ENCODE measurements at places on chromosomes 2 and 18.

DNA sequence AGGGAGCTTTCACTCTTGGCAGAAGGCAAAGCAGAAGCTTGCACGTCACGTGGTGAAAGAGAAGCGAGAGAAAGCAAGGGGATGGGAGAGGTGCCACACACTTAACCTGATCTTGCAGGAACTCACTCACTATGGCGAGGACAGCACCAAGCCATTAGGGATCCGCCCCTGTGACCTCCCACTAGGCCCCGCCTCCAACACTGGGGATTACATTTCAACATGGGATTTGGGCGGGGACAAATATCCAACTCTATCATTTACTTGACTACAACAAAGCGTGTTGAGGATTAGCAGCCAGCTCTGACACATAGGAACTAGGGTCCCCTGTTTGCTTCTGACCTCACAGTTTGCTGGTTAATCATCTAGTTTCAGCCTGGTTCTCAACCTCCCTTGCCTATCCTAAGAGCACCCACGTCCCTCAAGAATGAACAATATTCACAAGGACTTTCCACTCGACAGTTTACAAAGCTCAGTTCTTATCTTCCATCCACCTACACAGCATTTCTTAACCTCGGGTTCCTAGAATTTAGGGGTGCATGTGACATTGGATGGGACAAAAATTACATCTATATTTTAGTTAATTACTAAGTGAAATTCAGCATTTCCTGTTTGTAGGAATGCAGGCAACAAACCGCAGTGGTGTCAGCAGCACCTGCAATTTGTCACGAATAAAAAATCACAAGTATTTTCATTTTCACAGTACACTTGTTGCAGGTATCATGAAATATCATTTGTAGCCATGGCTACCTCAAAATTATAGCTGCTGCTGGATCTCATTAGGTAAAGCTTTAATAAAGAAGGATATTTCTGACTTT, 36.0 kb downstream of the LBH start:
- DNase-seq: no peak

DNA sequence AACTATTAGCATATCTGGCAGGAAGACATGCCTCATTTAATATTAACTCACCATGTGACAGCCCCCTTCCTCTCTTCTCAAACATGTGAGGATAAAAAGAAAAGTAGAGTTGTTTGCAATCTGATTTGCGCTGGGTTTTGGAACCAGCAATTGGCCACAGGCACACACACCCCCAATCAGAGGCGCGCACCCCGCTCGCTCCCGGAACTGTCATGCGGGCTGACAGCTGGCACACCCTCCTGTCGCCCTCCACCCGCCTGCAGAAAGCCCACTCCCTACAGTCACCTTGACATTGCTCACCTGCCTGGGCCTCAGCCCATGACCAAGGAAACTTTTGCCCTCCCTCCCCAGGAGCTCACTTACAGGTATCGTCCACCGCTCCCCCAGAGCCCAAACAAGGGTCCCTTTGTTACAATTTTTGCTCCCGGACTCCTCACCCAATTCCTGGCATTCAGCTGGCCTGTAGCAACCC, 1.1 kb downstream of the COBLL1 start:
- DNase-seq: peak; percentile 83

DNA sequence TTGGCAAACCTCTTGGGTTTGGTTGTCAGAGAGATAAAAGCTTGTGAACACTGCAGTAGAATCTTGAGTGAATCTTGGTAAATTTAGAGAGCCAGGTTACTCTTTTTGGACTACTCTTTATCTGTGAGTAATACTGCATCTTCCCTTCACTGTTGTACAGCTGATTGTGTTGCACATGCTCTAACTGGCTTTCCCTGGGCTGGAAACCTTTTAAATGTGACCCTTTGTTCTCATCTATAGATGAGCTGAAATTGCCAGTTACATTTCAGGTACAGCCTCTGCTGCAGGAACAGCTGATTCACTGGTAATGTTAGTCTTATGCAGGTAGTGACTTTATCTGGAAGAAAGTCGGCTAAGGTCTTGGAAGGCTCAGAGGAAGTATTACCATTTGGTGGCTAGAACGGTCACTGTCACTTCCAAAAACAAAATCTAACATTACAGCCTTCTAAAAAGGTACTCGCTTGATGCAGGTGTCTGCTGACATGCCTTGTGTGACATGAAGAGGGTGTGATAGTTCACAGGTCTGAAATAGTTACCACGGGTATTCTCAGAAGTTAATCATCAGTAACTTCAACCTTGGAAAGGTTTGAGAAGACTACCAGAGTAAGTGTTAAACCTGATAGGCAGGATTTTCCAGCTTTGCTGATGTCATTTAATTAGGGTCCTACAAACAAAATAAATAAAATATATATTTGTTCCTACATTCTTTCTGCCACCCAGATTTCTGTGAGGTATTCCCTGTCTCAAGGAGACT, 851.1 kb downstream of the SLC4A3 start:
- peak; percentile 25 for DNase-seq

DNA sequence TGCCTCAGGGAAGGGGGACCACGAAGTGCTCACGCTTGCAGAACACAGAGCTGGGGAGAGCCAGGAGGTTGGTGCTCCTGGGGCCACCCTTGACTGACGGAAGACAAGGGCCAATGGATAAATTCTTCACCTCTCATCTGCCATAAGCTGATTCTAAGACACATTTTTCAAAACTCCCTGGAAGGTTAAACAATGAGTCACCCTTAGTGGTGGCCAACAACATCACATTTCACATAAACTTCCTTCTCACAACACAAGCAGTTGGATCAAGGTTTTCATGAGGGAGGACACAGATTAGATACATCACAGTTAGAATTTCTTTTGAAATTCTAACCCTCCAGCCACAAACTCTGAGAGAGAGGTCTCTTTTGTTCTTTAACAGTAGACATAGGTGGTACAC, 713.6 kb upstream of the POU3F3 start:
- no peak for DNase-seq

DNA sequence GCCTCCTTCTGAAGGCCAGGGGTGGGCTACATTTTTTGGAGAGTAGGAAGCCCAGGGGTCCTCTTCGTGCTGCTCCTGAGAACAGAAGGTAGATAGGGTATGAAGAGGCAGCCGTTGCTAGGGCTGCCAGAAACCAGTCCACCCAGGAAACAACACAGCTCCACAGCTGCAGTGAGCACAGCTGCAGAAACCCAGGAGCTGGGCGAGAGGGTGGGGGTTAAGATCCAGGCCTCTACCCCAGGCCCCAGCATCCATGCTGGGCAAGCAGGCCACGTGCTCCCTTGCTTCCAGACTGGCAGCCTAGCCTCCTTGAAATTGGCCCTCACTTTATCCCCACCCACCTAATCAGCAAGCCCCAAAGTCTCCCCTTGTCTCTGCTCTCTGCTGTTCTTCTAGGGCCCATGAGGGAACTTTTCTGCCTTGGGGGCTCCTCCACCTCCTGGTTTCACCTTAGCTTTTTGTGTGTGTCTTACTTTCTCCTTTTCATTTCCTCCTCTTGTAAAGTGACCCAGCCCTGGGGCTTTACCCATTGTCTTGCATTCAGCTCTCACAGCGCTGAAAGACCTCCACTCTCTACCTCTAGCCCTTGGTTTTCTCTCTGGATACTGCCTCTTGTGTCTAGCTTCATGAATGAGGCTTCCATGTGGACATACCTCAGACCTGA, 30.7 kb downstream of the STON1 start:
- DNase-seq: no peak

- no peak for DNase-seq
Observed at GRCh38 chr2:179936141-179936540, 71.0 kb downstream of the CWC22 start.

GRCh38 chr2:152037743-152038435, 61.0 kb downstream of the CACNB4 start:
- no peak for DNase-seq

DNA sequence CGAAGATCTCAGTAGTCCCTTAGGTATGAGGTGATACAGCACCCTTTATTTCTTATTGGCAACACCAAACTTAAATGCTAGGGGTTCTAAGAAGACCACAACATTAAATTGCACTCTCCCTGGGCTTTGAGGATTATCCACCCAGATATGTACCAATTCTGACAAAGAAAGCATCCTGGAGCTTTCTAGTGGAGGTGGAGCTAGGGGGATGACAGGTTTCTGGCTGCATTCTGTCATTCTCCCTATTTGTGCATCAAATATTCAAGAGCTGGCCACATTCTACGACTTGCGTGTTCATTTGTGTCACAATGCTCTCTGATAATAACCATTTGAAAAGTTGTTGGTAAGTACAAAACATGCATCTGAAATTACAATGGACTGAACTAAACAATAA, 111.1 kb downstream of the CDH2 start:
- DNase-seq: no peak

GRCh38 chr18:48335829-48336228, 73.4 kb downstream of the ZBTB7C start:
- no peak for DNase-seq

DNA sequence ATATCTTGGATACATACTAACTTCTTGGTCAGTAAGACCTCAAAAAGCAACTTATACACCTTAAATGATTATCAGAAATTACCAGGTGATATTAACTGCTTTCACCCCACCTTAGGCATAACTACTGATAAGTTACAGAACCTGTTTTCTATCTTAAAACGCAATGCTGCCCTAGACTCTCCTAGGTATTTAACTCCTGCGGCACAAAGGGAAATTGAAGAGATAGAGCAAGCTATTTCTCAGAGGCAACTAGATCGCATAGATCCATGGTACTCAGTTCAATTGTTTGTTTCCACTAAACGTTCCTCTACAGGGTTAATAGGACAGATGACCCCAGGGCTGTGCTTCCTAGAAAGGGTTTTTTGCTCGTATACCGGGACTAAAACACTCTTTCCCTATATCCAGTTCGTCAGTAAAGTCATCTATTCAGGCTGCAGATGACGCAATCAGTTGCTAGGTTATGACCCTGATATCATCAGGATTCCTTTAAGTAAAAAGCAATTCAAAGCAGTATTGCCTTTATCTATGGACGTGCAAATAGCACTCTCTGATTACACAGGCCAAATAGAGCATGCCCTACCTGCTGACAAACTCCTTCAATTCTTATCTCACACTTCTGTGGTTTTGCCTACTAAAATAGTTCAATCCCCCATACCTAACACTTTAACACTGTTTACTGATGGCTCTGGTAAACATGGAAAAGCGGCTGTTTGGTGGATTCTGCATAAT, 62.3 kb upstream of the MYO3B start:
- no peak for DNase-seq

DNA sequence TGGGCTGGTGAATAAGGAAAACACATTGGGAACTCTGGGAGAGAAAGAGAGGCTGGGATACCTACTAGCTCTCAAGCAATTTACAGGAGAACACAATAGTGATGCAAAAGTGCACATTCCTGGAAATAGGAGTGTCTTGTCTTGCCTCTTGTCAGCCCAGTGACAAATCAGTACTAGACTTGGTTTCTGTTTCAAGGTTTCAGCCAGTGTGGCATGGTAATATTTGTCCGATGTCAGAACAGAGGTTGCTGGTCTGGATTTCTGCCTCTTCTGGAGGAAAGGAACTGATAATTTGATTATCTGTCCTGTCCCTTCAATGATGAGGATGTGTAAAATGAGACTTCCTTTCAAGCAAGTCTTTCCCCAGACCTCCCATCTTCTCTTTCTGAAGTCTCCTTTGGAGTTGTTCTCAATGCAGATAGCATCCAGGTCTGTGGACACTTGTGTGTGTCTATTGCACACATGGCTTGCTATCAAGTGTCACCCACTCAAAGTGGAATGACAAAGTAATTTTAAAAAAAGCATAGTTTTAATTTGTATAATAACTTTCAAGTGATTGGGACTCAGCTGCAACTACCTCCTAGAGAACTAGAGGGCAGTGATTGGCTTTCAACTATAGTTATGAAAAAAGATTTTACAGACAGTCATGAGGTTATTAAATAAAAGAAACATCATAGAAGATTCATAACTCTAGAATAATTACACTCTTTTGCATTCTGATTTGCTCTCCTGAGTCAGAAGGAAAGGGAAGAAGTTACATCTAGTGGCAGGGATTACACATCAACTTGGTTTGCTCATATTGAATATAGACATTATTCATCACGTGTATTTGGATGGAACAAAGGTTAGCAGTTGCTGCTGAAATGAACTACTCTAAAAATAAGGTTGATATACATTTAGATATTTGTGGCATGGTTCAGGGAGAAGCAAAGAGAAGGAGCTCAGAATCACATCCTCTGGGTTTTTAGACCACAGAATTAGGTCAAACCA, 4.5 kb downstream of the GPR39 start:
- no peak for DNase-seq

GRCh38 chr2:72924353-72925240, 7.3 kb downstream of the EMX1 start:
- no peak for DNase-seq

GRCh38 chr2:184598002-184598315, 370 bp upstream of the ZNF804A start:
- no peak for DNase-seq

DNA sequence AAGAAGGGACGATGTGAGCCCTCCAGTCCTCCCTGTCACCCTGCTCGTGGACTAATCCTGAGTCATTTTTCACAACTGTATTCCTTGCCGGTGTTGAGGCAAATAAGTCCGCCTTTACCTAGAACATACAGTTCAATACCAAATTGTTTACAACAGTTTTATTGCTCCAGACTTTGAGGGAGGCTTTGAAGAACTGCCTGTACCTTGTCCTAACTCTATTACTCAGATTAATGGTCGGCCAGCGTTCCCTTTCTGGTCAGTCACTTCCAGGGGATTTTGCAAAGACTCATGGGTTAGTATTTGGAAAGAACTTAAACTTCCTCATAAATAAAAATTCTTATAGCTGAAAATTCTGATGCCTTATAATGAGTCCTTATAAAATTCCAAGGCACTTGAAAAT, 85.1 kb upstream of the ZNF532 start:
- DNase-seq: peak; percentile 63

GRCh38 chr2:28644760-28645159, 106.9 kb upstream of the PPP1CB start:
- no peak for DNase-seq

DNA sequence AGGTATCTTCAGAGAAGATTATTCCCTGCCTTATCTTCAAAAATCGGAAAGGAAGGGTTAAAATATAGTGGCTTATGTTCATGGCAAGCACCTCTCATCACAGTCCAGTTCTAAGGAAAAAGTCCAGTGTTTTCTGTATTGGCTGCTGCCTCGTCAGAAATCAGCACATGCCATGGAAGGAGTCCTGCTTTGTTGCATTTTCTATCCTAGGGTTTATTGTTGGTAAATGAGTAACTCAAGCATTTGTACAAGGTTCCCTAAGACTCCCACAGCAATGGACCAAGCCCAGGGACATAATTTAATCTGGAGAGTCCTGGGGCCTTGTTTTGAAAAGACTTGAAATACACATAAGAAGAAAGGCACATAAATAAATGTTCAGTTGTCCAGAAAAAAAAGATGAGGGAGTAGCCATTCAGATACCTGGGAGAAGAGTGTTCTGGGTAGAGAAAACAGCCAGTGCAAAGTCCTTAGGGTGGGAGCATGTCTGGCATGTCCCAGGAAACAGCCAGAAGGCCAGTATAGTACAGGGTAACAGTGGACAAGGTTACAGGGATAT, 26.4 kb downstream of the NBEAL1 start:
- DNase-seq: no peak

DNA sequence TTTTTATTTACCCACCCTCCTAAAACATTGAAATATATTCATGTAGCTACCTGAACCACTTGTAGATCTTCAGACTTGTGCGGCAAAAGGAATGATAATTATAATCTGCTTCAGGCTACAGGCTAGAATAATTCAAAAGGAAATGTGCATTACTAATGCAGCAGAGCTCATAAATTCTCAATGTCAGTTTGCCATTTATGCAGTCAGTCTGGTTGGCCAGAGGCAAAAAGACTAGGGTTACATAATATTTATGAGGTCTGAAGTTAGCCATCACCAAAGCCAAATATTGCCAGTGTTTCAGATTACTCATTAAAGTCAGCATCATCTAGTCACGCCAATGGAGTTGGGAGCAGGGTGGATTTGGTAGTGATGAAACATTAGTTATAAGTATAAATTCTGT, 38.9 kb downstream of the METAP1D start:
- DNase-seq: no peak
